ENCODE measurements at places on chromosomes 3 and 15. TPM values are rescaled to one million over a fixed set of nuclear protein-coding genes. Genes with fewer than 3 reads are reported as not detected.

Gene EXD1
- total RNA-seq, result not detected

DNA sequence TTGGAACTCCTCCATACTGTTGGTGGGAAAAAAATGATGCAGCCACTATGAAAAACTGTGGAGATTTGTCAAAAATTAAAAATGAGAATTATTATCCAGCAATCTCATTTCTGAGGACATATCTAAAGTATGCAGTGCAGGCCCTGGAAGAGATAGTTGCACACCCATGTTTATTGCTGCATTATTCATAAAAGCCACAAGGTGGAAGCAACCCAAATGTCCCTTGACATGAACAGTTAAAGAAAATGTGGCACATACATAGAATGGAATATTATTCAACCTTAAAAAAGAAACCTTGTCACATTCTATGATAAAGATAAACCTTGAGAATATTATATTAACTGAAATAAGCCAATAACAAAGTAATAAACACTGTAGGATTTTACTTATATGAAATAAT lies 80.9 kb upstream of the ARHGEF26 start:
- H3K36me3 ChIP-seq, result no peaks in the 10 kb centered on the region
- H3K4me3 ChIP-seq, result no peak overlapping the region
- H3K27ac ChIP-seq, result no peak overlapping the region
- H3K27me3 ChIP-seq, result no peaks in the 10 kb centered on the region
- H3K4me1 ChIP-seq, result no peaks in the 10 kb centered on the region

DNA sequence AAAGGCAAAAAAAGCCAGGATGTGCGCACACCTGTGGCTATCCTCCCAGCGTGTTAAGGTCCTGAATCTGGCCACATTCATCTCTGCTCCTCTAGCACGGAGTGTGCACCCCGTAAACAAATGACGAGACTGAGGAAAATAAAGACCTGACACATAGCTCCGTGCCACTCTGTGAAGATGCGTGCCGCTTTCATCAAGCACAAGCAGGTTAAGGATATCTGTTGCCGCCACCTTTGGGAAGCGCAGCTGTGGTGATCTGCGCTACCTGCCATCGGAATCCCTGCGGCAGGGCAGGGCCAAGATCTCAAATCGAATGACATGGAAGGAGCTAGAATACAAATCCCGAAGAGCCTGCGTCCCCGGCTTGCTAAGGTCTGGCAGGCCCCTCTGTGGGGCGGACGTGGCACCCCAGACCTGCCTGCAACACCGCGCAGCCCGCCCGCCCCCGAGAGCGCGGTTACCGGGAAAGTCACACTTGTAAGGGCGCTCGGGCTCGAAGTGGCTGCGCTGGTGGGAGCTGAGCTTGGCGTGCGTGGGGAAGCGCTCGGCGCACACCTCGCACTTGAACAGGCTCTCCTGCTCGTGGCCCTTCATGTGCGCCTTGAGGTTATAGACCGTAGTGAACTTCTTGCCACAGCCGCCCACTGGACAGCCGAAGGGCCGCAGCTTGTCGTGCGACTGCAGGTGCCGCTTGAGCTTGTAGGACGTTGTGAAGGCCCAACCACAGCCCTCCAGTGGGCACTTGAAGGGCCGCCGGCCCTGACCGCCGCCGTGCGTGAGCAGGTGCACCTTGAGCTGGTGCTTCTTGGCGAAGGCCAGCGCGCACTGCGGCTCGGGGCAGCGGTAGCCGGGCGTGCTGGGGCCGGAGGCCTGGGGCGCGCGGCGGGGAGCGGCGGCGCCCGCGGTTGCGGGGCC lies 936 bp downstream of the ZXDC start:
- peak overlapping the region; percentile 61 for H3K27ac ChIP-seq
- peaks cover 9% of the 10 kb centered on the region for H3K4me1 ChIP-seq
- DNase-seq, result no peak
- peak overlapping the region; percentile 75 for H3K4me3 ChIP-seq
- peaks cover 10% of the 10 kb centered on the region for H3K36me3 ChIP-seq

Gene SPTBN5
- 0.18 TPM for total RNA-seq

Gene CCR3
- 0.66 TPM for total RNA-seq

Gene MUC20
- 0.46 TPM for total RNA-seq

GRCh38 chr3:46892285-46893145 lies 15.0 kb downstream of the PTH1R start:
- H3K27ac ChIP-seq, result no peak overlapping the region
- no peaks in the 10 kb centered on the region for H3K36me3 ChIP-seq
- H3K27me3 ChIP-seq, result peaks cover 3% of the 10 kb centered on the region
- DNase-seq, result no peak
- H3K4me3 ChIP-seq, result peak overlapping the region; percentile 47

GRCh38 chr15:66601521-66601920 lies 35.7 kb upstream of the LCTL start:
- no peaks in the 10 kb centered on the region for H3K36me3 ChIP-seq
- H3K4me1 ChIP-seq, result no peaks in the 10 kb centered on the region
- no peaks in the 10 kb centered on the region for H3K27me3 ChIP-seq
- no peak overlapping the region for H3K4me3 ChIP-seq
- no peak overlapping the region for H3K27ac ChIP-seq

Gene ADCY5
- not detected for total RNA-seq
